ENCODE measurements at places on chromosomes 1 and 21.

- no peak for DNase-seq
These were observed 96.0 kb downstream of the CLIC6 start for GRCh38 chr21:34764715-34765284.

GRCh38 chr1:34162852-34163766, 1.9 kb downstream of the CSMD2 start:
- no peak for DNase-seq

DNA sequence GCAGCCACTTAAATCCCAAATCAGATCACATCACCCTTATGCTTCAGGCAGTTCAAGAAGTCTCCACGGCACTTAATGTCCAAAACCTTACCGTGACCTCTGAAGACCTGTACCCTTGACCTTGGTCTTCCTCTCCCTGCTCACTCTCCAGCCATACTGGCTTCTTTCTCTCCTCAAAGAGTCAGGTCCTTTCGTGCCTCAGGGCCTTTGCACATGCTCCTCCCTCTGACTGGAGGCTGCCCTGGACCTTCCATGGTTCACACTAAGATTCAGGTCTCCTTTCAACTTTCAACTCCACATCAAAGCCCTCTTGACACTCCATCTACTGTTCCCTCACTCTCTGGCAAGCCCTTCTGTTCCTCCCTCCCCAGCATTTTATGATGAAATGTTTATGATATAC, 289.9 kb upstream of the VAMP3 start:
- DNase-seq: no peak

- no peak for DNase-seq
These were observed 158.7 kb downstream of the DSCAM start for GRCh38 chr21:40688106-40688864.

DNA sequence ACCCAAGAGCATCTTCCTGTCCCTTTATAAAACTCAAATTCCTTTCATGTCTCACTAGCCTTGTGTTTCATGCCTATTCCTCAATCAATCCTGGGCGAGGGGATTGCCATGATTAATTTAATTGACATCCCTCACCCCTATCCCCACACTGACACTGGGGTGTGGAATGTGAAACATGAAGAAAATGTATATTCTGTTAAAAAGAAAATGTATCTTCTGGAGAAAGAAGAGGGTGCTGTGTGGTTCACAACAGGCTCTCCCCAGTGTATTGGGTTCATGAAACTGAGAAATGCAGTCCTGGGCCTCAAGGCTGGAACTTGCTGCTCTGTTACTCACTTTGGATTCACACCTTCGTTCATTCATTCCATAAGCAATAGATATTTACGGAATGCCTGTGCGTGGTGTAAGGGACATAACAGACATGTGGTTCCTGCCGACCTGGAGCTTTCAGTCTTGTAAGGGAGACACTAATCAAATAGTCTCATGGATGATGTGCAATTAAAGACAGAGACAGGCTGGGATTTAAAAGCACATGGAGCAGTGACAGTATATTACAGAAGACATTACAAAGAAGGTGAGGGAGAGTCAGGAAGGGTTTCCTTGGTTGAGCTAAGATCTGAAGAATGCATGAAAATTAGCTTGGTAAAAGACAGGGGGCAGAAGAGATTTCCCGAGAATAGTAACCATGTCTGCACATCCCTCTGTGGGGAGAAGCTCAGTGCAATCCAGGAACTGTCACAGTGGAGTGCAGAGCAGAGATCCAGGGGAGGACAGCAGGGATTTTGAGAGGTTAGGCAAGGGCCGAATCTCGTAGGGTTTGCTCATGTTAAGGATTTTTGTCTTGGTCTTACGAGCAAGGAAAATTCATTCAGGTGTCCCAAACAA, 32.1 kb downstream of the SERTAD4 start:
- no peak for DNase-seq

- DNase-seq: no peak
These were observed 1.1 kb downstream of the SERBP1 start for GRCh38 chr1:67429011-67429527.

GRCh38 chr1:109502364-109502851, 7.1 kb downstream of the AMIGO1 start:
- peak; percentile 61 for DNase-seq

- DNase-seq: no peak
These were observed 50.2 kb downstream of the C8A start for GRCh38 chr1:56904663-56905397.

- no peak for DNase-seq
These were observed 26.6 kb downstream of the PTPN14 start for GRCh38 chr1:214524824-214525223.

All from CD4-positive, alpha-beta T cell treated with Interleukin-15 for 4 hours (primary cell).